ENCODE measurements at places on chromosomes 4 and X.

DNA sequence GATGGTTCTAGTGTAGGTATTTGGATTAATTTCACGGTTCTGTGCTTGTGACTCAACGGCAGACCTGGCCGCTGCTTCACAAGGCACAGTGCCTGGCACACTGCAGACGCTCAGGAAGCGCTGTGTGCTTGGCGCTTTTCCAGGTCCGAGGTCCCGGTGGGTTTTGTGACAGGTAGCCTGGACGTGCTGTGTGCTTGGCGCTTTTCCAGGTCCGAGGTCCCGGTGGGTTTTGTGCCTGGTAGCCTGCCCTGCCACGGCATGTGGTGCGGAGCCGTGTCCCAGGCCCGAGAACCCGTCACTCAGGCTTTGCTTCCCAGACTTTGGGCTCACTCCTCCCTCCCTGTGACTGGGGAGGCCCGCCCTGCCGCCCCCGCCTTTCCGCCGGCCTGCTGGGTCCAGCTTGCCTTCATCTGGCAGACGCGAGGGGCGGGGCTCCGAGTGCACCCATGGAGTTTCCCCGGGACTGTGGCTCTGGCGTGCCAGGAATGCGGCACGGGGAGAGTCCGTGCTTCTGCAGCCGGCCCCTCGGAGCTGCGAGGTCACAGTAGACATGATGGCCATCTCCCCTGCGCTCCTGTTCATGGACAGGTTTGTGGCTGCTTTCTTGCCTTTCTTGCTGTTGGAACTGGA lies 44.2 kb downstream of the TBC1D14 start:
- no peak for DNase-seq

DNA sequence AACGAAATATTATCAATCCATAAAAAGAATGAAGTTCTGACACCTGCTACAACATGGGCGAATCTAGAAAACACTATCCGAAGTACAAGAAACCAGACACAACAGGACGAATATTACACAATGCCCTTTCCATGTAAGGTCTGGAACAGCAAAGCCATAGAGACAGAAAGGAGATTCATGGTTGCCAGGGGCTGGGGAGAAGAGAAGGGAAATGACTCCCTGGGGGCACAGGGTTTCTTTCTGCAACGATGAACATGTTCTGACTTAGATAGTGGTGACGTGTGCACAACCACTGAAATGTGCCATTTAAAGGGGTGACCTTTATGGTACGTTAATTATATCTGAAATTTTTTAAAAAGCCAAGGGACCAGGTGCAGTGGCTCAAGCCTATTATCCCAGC lies 28.3 kb downstream of the GPR143 start:
- no peak for DNase-seq

DNA sequence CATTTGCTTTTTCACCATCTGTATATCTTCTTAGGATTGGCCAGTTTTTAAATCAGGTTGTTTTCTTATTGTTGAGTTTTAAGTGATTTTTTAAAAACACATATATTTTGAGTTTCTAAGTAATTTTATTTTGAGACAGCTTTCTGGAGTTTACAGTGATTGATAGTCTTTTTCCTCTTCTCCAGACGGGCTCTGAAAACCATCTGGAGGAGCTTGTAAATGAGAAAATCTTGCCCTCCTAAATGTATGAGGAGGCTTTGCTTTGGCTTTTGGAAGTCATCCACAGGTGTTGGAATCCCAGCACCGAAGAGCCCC lies 160.2 kb downstream of the SOWAHB start:
- no peak for DNase-seq

DNA sequence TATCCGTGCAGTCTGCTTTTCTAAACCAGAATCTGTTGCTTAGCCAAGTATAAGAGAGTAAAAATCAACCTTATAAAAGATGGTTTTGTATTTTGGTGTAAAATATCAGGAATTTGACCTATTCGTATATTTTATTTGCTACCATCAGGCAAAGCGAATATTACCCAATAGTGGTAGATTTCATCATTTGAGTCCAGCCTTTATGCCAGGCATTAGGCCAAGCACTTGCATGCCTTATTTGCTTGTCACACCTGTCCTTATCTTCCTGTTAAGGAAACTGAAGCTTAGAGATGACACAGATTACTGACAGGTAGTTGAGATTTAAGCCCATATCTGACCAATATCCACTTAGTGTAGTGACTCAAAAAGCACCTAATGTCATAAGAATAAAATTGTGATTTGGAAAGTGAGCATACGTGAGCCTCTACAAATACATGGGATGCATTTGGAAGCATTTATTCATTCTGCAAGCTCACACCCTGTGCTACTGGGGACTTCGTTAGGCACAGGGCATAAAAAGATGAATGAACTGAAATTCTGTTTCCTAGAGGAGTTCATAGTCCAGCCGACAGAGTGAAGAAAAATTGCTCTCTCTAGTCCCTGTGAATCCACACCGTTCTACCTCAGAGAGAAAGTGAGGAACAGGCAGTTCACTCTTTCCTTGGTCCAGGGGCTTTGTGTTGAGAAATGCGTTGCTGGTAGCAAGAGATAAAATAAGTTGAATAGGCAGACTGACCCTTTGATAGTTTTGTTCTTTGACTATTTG lies 2.3 kb upstream of the RNF212 start:
- no peak for DNase-seq

- no peak for DNase-seq
These were observed 17.2 kb upstream of the SPCS3 start for GRCh38 chr4:176302283-176303275.

DNA sequence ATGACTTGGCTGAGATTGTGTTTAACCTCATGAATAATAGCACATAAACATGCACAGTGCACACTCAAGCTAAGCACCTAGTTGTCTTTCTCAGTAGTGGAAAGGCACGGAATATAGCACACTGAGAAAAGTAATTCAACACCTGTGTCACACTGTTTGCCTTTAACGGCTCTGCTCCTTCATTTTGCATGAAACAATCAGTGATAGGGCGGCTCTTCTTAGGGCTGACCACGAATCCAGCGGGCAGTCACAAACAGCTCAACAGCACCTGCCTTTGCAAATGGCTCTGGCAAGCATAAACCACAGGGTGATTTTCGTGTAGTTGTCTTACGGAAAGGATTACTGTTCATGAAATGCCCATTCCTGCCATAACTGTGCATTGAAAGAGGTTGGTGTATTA lies 954.0 kb upstream of the TENM3 start:
- DNase-seq: no peak

DNA sequence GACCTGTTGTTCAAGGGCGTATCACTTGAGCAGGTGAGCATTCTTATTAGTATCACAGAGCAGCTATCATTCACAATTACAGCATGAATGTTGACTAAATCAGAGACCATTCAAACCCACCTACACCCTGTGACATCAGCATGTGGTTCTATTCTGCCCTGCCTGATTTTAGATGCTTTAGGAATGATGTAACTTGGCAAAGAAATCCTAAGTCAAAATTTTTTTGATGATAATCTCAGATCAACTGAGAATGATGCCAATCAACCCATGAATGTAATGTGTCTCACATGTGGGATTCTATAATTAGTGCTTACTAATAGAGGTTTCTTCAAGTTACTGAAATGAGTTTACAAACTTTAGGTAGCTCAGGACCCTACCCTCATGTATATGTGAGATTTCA lies 13.4 kb upstream of the CHIC2 start:
- DNase-seq: no peak

DNA sequence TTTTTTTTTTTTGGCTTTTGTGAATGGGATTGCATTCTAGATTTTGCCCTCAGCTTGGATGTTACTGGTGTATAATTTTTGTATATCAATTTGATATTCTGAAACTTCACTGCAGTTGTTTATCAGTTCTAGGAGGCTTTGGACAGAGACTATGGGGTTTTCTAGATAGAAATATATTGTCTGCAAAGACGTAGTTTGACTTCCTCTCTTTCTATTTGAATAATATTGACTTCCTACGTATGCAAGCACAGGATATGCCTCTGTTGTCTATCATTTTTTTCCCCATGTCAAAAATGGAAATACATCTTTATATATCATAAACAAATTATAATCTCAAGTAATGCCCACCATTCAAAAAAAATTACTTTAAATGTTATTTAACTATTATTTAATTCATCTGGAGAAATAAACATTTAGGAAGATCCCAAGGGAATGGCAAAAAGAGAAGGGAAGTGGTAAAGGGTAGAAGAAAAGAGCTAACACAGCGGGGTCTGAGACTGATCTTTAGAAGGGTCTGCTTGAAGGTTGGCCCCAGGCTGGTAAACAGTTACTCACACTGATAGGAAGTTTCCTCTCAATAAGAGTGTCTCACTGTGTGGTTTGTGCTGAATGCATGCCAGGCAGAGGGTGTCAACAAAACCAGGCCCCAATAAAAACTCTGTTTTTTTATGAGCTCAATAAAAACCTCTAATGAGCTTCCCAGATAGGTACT lies 35.7 kb downstream of the ZNF518B start:
- DNase-seq: no peak

- DNase-seq: no peak
These were observed 204.9 kb downstream of the GBA3 start for GRCh38 chr4:22897520-22898108.

- DNase-seq: no peak
These were observed 37.8 kb downstream of the DGKK start for GRCh38 chrX:50432829-50433289.

- DNase-seq: no peak
These were observed 69.9 kb downstream of the HMGB2 start for GRCh38 chr4:173264245-173264644.

DNA sequence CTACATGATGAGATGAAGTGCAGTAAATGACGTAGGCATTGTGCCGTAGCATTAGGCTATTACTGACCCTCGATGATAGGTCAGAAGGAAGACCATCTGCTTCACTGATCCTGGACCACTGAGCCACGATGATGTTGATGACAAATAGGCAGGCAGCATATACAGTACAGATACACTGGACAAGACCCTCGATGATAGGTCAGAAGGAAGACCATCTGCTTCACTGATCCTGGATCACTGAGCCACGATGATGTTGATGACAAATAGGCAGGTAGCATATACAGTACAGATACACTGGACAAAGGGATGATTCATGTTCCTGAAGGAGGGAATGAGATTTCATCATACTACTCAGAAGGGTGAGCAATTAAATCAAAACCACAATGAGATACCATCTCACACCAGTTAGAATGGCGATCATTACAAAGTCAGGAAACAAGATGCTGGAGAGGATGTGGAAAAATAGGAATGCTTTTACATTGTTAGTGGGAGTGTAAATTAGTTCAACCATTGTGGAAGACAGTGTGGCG lies 50.9 kb downstream of the BEND4 start:
- no peak for DNase-seq
